ENCODE measurements at places on chromosomes 2 and 18.

DNA sequence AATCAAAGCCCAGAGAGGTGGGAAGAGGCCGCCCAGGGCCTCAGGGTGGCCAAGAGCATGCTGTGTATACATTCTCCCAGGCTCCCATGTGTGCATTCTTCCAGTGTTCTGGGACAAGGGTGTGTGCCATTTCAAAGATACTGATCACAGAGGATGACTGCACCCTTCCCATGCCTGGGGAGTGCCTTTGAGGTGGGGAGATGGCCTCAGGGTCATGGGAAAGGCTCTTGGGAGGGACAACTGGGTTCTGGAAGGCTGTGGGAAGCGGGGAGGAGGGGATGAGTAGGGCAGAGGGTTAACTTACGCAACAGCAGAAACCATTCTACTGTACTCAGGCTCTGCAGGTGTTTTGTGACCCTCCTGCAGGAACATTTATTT lies 40.9 kb downstream of the KLHL29 start:
- no peak for DNase-seq

- no peak for DNase-seq
Measured at GRCh38 chr18:51072586-51073313, 42.7 kb downstream of the SMAD4 start.

GRCh38 chr2:170965446-170966225 lies 36.6 kb downstream of the GORASP2 start:
- DNase-seq, result no peak

- no peak for DNase-seq
Measured at GRCh38 chr2:88709181-88709631, 17.7 kb downstream of the RPIA start.

- no peak for DNase-seq
Measured at GRCh38 chr2:119264781-119265692, 41.4 kb downstream of the STEAP3 start.

DNA sequence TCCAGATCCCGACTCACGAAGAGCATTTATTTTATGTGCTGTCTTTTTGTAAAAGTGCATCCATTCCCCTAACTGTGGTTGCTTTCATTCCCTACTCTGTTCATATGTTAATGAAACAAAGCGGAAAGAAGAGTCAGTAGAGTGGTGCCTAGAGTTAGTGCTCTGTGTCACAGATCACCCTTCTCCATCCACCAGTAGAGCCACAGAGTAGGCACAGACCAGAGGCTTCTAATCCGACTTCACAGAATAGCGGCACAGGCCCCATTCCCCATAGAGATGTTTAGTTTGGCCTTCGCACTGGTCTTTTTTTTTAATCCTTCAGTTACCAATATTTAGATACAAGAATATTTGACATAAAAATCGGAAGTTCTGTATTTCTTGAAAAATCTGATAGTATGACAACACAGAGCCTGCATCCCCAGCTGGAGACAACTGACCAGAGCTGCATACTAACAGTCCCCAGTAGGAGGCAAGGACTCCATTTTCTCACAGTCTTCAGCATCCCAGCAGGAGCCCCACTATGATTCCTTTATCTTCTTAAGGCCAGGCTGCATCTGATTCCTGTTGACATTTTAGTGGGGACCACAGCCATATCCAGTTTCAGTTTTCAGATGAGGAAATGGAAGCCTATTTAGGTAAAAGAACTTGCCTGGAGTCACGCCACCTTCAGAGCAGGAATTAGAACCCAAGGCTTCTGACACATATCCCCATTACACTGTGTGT lies 7.0 kb downstream of the G6PC2 start:
- DNase-seq, result no peak

GRCh38 chr2:118530976-118531375 lies 316.5 kb downstream of the EN1 start:
- no peak for DNase-seq

- no peak for DNase-seq
Measured at GRCh38 chr2:221112744-221113143, 459.4 kb downstream of the EPHA4 start.

Measured in activated T-cell treated with anti-CD3 and anti-CD28 coated beads for 24 hours (primary cell).